Spleen (tissue), 13 donors: ENCODE measurements at places on chromosomes 16 and 17. TPM values are rescaled to one million over a fixed set of nuclear protein-coding genes. Genes with fewer than 3 reads are reported as not detected.

CEP112 gene
- total RNA-seq: 30.4 TPM

CD300E gene
- total RNA-seq: 5.3 TPM

GRCh38 chr16:75476817-75477216, 12.3 kb upstream of the TMEM170A start:
- no peak overlapping the region for H3K4me3 ChIP-seq
- no peak overlapping the region for H3K27ac ChIP-seq
- no peaks in the 10 kb centered on the region for H3K4me1 ChIP-seq
- H3K27me3 ChIP-seq: no peaks in the 10 kb centered on the region

DNA sequence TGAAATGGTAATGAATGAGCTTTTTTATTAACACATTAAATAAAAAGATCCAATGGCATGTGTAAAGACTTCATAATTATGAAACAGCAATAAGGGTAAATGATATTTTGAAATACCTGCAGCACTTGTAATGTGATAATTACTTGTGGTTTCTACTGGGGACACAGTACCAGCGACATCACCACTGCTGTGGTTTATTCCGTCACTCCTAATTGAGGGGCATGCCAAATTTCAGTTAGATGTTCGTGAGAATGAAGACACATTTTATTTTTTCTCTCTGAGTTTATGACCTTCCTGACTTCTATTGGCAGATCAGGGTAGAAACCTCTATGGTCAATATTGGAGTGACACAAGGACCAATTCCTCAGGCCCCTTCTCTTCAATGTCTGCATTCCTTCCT, 131.9 kb upstream of the XYLT1 start:
- no peak overlapping the region for H3K4me3 ChIP-seq
- H3K4me1 ChIP-seq: peaks cover 5% of the 10 kb centered on the region
- H3K27me3 ChIP-seq: peaks cover 11% of the 10 kb centered on the region
- H3K27ac ChIP-seq: no peak overlapping the region

- no peak for DNase-seq
- H3K36me3 ChIP-seq: no peaks in the 10 kb centered on the region
- no peaks in the 10 kb centered on the region for H3K4me1 ChIP-seq
- no peak overlapping the region for H3K4me3 ChIP-seq
- H3K27ac ChIP-seq: no peak overlapping the region
These were observed 155.2 kb downstream of the SHISA9 start for GRCh38 chr16:13056607-13057006.

GRCh38 chr16:11291091-11291703, 10.1 kb upstream of the PRM1 start:
- H3K4me1 ChIP-seq: no peaks in the 10 kb centered on the region
- no peak overlapping the region for H3K27ac ChIP-seq
- no peak for DNase-seq
- H3K27me3 ChIP-seq: no peaks in the 10 kb centered on the region
